ENCODE measurements at places on chromosomes 1 and 21. TPM values are rescaled to one million over a fixed set of nuclear protein-coding genes. Genes with fewer than 3 reads are reported as not detected.
A peak's percentile ranks its signal among the peaks of the same experiment; 100 is the strongest.

Gene B3GALT2
- not detected for total RNA-seq

Gene ATAD3B
- 36.6 TPM for total RNA-seq

Gene PAQR6
- total RNA-seq = 0.59 TPM

DNA sequence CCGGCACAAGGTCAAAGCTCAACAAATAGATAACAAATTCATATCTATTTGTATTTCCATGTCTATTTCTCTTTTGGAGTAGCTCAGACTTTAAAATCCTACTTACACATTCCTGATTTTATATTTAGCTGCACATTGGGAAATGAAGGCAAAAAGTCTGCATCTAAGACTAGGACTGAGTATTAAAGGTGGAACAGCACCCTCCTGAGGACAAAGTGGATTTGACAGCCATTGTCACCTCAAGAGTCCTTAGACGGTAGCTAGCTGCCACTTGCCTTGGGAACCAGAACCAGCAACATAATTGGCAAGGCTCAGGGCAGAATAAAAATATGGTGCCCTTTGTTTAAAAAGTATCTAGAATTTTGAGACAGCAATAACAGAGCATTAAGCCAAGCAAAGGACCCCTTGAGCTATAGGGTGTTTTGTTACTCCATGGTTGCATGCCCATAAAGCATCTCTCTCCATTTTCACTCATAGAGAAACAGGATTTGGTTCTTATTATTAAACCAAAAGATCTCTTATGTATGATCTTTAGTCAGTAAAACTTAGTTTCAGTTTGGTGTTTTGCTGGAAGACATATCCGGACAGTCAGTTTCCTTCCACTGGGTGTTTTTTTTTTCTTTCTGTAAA lies 30.0 kb upstream of the SGIP1 start:
- DNase-seq = peak; percentile 26

- DNase-seq = no peak
Measured at GRCh38 chr1:177346790-177347359, 176.1 kb downstream of the BRINP2 start.

GRCh38 chr1:9350013-9350908 lies 57.6 kb downstream of the SPSB1 start:
- DNase-seq = peak; percentile 13

Gene CLDN8
- not detected for total RNA-seq

Gene ARHGEF10L
- total RNA-seq = 7.6 TPM

Gene C8B
- not detected for total RNA-seq

- DNase-seq = peak; percentile 41
Measured at GRCh38 chr1:150150133-150151021, 661 bp downstream of the PLEKHO1 start.

DNA sequence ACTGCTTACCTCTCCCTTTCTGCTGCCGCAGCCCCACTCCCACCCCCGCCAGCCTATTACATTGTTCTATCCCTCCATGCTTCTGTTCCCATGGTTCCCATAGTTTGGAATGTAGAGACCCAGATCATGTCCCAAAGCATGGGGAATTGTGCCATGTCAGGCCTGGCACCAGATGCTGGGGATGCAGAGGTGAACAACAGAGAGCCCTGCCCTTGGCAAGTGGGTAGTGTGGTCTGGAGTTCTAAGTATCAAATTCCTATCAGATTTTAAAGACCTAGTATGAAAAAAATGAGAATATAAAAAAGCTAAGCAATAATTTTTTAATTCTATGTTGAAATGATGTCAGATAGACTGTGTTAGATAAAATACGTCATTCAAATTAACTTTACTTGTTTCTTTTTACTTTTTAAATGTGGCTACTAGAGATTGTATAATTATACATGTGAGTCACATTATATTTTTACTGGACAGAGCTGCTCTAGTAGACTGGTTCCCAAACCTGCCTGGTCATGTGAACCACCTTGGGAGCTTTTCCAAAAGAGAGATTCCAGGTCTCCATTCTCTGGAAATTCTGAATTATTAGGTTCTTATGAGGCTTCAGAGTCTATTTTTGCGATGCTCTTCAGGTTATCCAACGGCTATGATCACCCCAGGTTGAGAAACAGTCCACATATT lies 113.0 kb upstream of the DAB1 start:
- no peak for DNase-seq

Gene NUF2
- total RNA-seq = 35.5 TPM

Gene ADCY10
- total RNA-seq = not detected

DNA sequence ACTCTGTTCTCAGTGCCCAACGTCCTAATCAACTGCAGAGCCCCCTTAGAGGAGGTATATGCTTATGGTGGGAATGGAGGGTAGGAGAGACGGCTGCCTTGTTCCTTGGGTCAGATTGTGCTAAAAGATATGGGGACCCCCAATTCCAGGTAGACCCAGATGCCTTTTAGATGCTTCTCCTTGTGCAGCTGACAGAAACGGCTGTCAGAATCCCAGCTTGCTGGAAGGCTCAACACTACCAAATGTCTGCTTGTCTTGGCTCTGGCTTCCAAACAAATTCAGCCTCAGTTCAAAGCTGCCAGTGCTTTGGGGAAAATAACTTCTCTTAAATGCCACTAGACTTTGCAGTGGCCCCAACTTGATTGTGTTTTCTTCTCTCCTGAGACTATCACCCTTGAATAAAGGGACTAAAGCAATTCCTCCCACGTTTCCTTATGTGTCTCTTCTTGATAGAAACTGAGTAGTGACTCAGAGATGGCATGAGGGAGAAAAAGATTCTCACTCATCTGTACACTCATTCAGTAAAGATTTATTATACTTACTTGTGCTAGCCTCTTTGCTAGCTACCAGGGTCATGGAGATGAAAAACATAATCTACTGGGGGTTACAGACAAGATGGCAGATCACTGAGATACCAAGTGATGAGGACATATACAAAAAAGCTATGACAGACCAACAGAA lies 3.4 kb upstream of the RNF19B start:
- no peak for DNase-seq

Gene COG2
- total RNA-seq = 20.1 TPM

Gene TMIGD3
- total RNA-seq = not detected

- no peak for DNase-seq
Measured at GRCh38 chr1:2540816-2541492, 10.9 kb upstream of the HES5 start.

Gene CELA2A
- not detected for total RNA-seq

- no peak for DNase-seq
Measured at GRCh38 chr1:51340380-51340779, 10.0 kb upstream of the TTC39A start.

- no peak for DNase-seq
Measured at GRCh38 chr1:219209578-219209977, 35.9 kb downstream of the LYPLAL1 start.

- DNase-seq = no peak
Measured at GRCh38 chr1:108071601-108072000, 106.6 kb upstream of the VAV3 start.

All from MG63 (cell line).